ENCODE measurements at places on chromosomes 12 and 14.
A peak's percentile ranks its signal among the peaks of the same experiment; 100 is the strongest.

DNA sequence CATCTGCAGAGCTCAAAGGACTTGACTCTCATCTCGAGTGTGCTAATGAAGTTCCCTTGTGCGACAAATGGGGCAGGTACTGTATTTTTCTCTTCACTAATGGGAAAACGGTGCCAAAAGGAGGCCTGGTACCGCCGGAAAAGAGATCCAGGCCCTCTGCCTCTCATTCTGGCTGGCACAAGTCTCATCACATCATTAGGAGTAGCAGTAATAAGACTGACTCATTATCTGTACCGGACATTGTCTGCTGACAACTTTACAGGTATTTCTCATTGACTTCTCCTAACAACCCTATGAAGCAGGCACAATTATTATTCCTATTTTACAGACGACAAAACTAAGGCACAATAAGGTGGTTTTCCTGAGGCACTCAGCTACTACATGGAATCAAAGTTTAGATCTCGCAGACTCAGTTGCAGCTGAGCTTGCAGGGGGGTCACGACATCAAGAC is 668 bp downstream of the APPL2 start:
- no peak for DNase-seq

- no peak for DNase-seq
Measured at GRCh38 chr14:99382781-99383471, 97.7 kb downstream of the SETD3 start.

DNA sequence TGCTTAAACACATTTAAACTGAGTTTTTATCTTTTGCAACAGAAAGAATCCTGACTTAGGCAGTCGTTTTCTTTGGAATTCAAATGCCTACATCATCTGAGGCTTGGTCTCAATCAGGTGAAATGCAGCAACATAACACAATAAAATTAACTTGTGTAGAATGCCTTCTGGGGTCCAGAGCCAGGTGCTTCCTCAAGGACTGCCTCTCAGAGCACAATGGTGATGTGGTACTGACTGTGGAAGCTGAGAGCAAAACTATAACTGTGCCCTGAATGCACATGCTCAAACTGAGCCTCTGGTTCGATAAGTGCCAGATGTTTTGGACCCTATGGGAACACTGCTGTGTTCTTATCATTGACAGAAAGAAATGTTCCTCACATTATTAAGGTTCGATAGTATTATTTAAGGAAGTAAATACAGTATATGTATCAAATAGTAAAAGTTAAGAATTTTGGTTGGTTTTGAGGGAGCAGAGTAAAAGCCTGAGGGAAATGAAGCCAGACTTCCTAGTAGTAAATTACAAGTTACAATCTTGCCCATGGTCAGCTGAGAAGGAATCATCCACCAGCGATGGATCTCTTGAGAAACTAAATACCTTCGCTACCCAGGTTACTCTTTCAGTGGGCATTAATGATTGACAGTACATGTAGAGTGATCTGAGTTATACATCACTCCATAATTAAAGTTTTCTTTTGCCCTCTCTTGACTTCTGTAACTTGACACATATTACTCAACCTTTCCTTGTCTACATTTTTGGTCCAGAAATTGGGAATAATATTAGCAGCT is 122.9 kb upstream of the ATP2B1 start:
- no peak for DNase-seq

DNA sequence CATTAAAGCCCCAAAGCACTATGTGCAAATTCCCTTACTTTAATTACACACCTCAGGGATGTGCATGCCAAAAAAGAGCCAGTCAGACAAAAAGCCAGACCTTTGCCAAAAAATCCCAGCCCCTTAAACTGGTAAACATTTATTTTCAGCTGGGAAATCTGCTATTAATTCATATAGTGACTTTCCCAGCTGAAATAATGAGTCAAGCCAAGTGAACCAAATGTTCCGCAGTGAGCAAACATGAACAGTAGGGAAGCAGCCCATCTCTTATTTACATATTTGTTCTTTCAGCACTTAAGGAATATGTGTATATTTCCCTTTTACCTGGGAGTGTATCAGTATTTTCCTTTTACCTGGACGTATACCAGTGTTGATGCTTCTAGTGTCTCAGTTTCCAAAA is 44.0 kb upstream of the OTX2 start:
- no peak for DNase-seq

DNA sequence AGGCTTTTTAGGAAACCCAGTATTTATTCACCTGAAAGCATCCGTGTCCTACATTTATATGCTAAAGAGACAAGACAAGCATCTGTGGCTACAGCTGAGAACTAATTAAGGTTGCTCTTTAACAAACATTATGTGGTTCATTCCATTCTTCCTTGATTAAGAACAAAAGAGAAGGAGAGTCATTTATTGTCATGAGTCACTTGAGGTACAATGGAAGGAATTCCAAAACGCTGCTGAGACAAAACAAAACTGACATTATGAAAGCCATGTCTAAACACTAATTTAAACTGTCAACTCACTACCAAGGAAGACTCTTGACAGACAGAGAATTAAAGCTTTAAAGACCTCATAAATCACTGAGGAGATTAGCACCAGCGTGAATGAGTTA is 214.4 kb downstream of the BMP4 start:
- no peak for DNase-seq

- no peak for DNase-seq
Measured at GRCh38 chr12:131445184-131445774, 265.6 kb upstream of the SFSWAP start.

GRCh38 chr12:75481013-75481705 is 604 bp downstream of the GLIPR1 start:
- no peak for DNase-seq

DNA sequence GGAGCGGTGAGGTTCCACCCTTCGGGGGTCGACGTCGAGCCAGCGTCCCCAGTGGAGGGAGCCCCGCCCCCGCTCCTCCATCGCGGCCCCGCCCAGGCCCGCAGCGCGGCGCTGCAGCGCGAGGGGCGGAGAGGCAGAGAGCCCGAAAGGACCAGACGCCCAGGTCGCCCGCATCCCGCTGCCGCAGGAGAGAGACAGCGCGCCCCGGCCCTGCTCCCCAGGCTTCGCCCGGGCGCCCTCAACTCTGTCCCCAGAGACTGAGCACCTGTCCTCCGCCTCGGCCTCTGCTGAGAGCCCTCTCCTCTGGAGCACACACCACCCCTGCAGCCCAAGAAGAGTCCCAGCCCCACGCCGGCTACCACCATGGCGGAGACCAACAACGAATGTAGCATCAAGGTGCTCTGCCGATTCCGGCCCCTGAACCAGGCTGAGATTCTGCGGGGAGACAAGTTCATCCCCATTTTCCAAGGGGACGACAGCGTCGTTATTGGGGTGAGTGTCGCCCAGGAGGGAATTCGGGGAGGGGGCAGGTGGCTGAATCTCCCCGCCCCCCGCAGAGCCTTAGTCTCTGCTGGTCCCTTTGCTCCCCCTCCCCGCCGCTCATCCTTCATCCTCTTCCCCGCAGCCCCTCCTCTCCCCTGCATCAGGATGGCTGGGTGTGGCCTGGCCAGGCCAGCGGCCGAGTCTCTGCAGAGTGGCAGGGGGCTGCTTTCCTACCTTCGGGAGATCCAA is at the start of gene KIF5A:
TSS of gene KIF5A (plus strand) at position 136 of the 732 bp plus-strand sequence. CDS start at position 364, 228 bp downstream.
- peak; percentile 50 for DNase-seq
